ENCODE measurements at places on chromosomes 13 and 19.

DNA sequence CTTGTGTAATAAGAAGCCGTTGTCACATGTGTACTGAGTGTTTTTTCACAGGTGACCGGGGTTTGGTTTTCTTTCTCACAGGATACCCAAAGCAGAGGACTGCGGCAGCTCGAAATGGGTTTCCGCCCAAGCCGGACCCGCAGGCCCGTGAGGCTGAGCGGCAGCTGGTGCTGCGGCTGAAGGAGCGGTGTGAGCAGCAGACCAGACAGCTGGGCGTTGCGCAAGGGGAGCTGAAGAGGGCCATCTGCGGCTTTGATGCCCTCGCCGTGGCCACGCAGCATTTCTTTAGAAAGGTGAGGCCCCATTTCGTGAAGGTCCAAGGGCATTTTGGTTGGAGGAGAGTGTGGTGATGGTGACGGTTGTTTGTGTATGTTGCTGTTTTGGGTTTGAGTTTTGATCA lies 236.3 kb downstream of the SLC7A1 start:
- no peak for DNase-seq

GRCh38 chr13:94677799-94678198 lies 34.5 kb downstream of the SOX21 start:
- no peak for DNase-seq

DNA sequence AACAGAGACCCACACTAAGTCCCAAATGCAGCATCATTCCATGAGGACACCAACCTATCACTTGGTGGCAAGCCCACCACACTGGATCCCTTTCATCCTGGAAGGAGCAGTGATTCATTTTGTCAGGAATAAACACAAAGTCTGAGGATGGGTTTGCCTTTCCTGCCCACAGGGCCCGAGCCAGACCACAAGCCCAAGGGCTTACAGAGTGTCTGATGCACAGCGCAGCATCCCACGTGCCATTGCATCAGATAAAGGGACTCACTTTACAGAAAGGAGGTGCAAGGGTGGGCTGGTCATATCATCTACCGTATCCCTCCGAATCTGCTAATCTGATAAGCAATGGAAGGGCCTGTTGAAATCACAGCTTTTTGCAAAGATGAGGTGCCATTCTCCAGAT lies 12.2 kb upstream of the KCTD15 start:
- DNase-seq, result no peak

DNA sequence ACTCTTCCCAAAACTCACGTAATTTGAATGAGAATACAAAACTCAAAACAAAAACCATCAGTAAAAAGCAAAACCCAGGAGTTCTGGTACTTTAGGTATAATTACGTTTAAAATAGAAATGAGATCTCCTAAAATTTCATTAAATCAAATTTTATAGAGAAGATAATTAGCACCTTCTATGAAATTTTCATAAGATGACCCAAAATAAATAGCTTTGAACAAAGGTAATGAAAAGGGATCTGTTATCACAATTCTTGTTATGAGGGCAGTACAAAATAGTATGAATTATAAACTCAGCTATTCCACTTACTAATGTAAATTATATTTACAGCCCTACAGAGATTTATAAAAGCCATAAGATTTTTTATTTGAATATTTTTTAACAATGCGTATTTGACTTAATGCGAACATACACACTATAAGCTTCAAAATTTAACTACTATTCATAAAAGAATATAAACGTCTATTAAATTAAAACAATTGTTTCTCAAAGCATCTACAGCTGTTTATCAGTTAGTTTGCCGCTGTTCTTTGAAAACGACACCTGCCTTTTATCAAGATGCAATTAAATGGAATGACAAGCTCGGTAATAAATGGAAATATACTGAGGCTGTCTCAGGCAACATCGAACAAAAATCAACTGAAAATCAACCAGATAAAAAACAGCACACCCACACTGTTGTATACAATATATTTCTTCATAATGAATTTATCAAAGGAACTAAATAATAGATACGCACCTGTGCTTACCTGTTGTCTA lies 63.8 kb downstream of the KCNRG start:
- no peak for DNase-seq

- no peak for DNase-seq
Observed at GRCh38 chr13:78602561-78603239, 652 bp downstream of the POU4F1 start.

GRCh38 chr19:43784981-43785808 lies 4.4 kb upstream of the KCNN4 start:
- DNase-seq, result no peak

DNA sequence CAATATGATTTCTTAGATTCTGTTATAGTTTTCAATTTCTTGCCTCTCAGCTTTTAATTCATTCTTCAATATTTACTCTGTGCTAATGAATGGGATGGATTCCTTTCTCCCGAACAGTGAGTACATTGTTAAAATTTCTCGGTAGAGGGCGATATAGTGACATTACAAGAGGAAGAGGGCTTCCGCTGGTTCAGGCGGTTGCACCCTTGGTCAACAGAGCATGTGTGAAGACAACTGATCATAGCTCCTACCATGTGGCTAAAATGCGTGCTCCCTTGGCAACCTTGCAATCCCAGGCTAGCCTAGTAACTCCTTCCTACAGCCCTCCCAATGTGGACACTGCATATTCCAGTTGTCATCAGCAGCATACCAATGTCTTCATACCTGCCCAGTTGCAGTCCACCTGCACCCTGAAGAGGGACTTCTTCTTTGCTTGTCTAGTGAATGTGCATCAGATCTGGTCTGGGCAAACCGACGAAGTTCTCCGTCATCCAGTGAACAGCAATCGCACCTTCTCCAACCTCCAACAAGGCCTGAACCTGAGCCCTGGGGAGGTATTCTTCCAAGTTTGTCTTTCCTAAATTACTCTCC lies 653.0 kb upstream of the GPC6 start:
- no peak for DNase-seq

DNA sequence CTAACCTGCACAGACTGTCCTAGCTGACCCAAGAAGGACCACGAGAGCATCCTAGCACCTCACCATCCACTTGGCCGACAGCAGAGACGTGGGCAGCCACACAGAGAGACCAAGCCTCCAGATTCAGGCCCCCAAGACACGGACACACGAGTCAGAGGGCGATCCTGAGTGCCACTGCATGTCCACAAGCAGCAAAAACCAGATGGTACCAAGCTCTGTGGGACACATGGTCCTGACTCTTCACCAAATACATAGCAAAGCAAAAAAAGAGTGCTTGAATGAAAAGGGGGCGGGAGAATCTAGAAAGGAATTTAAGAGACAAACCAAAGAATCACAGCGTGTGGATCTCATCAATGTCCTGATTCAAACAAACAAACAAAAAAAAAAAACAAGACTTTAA lies 45.2 kb downstream of the MLLT1 start:
- DNase-seq, result no peak

- no peak for DNase-seq
Observed at GRCh38 chr19:30059741-30060457, 117.9 kb downstream of the URI1 start.

DNA sequence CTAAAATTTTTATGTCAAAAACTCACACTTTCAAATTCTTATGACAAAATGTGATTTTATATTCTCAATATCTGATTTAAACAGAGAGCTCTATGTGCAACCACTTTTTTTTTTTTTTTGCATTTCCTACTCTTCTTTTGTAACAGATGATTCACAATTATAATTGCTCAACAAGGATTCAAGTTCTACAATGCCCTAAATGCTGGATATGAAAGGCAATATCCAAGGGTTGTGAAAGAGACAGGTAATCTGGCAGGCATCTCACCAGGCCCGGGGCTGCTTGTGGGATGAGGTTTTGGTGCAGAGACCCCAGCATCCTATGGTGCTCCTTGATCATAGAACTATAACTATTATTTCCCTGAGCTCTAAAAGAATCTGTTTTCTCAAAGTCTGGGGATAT lies 363.6 kb upstream of the NBEA start:
- DNase-seq, result no peak

- no peak for DNase-seq
Observed at GRCh38 chr13:32663660-32664059, 77.4 kb downstream of the PDS5B start.

GRCh38 chr13:25319771-25320170 lies 18.3 kb downstream of the NUP58 start:
- DNase-seq, result no peak

GRCh38 chr13:97262058-97262457 lies 39.9 kb downstream of the MBNL2 start:
- DNase-seq, result no peak
